ENCODE measurements at places on chromosomes 5 and 9.

DNA sequence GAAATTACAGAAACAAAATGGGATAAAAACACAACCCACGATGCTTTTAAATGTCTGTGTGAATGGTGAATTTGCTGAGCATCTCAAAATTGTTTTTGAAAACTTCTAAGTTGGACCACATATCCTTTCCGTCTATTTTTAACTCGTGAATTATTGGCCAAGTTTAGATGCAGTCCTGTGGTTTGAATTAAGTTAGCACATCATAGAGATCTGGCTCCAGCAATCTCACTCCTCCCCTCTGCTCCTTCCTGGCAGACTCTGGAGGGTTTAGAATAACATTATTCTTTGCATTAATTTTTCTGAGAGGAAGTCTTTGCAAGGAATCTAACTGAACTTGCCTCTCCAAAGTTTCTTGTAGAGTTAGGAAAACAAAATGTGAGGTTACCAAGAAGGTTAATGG, 14.5 kb upstream of the ANKRD55 start:
- no peak for DNase-seq

- no peak for DNase-seq
Measured at GRCh38 chr9:2247340-2247739, 232.2 kb downstream of the SMARCA2 start.

DNA sequence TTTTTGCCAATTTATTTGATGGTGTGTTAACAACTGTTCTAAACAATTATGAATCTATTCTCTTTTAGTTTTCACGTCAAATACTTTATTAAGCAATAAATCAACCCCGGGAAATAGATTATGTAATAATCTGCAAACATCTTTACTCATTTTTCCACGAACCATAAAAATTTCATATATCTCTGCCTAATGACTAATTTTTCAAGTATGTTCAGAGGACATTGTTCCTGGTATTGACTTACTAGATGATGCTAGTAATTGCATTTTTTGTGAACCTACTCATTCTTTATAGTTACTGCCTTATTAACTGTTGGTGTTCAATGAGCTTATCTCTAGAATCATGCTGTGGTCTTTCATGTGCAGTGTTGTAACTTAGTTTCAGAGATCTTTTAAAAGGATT, 41.0 kb upstream of the FBN2 start:
- DNase-seq = no peak

DNA sequence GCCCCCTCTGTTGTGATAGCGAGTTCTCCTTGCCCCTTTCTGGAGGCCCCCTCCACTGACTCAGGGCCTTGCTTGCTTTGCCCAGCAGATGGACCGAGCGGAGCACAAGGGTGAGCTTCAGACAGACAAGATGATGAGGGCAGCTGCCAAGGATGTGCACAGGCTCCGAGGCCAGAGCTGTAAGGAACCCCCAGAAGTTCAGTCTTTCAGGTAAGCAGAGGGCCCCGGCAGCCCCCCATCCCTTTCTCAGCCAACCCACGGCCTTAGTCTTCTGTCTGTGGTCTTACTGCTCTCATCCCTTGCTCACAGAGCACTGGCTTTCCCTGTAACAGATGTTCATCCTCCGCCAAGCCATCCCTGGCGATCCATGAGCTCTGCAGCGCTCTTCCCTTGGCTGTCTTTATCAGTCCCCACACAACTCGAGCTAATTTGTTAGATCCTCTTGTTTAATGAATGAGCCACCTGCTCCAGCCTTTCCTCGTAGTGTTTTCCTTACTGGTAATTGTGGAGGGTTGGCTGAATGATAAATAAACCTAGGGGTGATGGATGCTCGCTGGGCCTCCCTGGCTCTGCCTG, 18.4 kb upstream of the RARS1 start:
- DNase-seq = no peak

DNA sequence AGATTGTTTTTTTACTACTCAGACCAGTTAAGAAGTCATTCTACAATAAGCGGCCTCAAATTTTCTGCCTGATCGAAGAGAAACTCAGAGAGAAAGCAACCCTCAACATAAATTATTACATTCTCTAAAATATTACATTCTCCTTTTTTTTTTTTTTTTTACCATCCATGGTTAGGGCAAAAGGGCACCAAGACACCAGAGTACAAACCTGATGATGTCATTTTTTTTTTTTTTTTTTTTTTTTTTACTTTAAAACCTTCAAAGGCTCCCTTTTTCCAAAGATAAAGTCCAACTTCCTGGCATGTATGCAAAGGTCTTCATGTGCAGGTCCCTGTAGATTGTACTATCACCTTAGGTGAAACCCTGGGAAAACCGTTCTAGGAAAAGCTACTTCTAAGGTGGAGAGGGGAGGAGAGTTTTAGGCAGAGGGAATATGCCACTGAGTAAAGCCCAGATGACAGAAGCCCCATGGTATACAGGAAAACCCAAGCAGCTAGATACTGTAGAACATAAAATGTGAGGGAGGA, 104.4 kb downstream of the SSBP2 start:
- no peak for DNase-seq

- no peak for DNase-seq
Measured at GRCh38 chr9:136567651-136568287, 21.9 kb upstream of the NOTCH1 start.

DNA sequence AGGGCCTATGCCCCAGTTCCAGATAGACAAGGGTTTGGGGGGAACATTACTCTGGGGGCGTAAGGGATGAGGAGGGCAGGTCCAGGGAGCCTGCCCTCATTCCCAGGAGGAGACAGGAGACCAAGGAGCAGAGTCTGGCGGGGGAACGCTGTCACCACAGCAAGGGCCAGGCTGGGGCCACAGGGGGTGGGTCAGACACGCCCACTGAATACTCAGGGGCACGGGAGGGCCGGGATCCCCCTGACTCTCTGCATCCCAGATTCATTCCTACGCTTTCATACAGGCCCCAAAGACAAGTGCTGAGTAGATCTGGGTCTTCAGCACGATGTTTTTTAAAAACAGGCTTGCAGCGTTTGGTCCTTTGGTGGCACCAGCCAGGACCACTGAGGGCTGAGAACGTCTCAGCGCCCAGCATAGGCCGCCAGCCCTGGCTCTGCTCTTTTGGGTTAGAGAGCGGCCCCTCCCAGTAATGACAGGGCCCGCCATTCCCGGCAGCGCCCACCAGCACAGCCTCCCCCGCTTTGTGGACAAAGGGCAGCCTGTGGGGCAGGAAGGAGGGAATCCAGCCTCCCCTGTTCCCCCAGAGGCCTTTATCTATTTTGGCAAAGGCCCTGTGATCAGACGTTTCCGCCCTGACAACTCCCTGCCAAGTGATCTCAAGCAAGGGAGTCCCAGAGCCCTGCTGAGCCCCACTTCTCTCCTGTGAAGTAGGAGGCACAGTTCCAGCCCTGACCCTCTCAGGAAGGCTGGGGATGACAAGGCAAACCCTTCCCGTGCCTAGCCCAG, 24.9 kb downstream of the NEK6 start:
- DNase-seq = no peak

All from activated naive CD8-positive, alpha-beta T cell treated with anti-CD3 and anti-CD28 coated beads, Interleukin-2, amount 10 ng/mL, durations not matched to agents 7 days and 5 days (primary cell).